Vagina (tissue), 2 donors: ENCODE measurements at places on chromosomes 1 and 21.
A peak's percentile ranks its signal among the peaks of the same experiment; 100 is the strongest.

- no peak for DNase-seq
Measured at GRCh38 chr1:210688512-210689234, 360.0 kb downstream of the HHAT start.

GRCh38 chr1:63615768-63616420, 22.7 kb downstream of the PGM1 start:
- no peak for DNase-seq

DNA sequence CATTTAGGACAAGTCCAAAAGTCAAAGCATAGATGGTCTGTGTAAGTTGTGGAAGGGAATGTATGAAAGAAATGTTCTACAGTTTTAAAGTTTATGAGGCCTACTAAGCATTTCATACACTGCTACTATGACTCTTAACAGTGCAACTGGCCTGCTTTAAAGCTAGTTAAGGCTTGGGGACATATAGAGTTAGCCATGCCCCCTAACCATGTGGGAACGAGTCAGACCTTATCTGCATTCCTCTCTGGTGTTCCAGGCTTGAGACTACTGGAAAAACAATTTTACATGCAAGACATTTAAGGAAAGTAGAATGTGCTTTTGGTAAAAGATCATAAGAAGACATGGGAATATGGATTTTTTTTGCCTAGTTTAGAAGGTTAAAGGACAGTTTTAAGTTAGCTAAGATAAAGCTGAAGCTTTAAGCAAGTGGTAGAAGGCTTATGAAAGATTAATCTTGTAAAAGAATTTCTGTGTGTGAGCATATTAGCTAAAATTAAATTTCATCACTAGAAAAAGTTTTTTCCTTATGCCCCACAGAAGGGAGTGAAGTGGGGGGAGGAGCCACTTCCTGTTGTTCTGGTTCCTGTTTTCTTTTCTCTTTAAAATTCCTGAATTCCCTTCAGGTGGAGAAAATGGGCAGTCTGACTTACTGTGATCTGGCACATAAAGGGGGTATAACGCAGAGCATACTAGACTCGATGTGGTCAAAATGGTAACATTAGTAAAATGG, 8.9 kb upstream of the CD48 start:
- no peak for DNase-seq

GRCh38 chr1:221366495-221367110, 375.3 kb downstream of the DUSP10 start:
- DNase-seq, result no peak

GRCh38 chr1:42765269-42765668, 1.6 kb downstream of the P3H1 start:
- no peak for DNase-seq

DNA sequence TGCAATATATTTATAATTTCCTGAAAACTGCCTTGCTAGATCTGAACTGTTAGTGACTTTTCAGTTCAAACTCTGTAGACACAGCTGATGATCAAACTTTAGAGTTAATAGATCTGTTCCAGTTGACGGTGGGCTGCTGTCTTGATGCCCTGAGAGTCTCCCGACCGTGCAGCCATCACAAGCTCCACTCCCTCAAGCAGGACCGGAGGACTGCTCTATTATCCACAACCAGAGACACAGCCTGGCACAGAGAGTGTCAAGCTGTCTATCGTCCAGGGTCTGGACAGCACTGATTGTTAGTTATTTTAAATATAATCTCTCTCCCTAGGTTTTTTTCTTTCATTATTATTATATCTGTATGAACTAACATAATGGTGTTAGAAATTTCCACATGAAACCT, 8.0 kb downstream of the CHODL start:
- no peak for DNase-seq

GRCh38 chr1:3645666-3646355, 4.1 kb downstream of the WRAP73 start:
- DNase-seq, result no peak

- no peak for DNase-seq
Measured at GRCh38 chr1:238141353-238141752, 250.6 kb upstream of the ZP4 start.

GRCh38 chr1:230237805-230238204, 170.8 kb downstream of the GALNT2 start:
- DNase-seq, result no peak

DNA sequence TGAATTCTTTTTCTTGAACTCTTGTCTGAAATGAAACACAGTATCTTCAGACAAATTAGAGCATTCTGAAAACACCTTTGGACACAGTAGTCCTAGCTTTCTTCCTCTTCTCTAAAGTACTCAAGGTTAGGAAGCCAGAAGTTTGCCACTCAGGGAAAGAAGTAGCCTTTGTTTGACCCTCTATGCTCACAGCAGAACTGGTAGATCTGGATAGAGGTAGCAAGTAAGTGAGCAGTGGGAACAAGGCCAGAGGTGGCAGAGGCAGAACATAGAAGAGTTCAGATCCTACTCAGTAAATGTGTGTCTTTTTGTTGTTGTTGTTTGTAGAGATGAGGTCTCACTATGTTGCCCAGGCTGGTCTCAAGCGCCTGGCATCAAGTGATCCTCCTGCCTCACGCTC, 7.4 kb upstream of the PIGR start:
- no peak for DNase-seq

- no peak for DNase-seq
Measured at GRCh38 chr1:204323887-204324286, 35.8 kb downstream of the PLEKHA6 start.

DNA sequence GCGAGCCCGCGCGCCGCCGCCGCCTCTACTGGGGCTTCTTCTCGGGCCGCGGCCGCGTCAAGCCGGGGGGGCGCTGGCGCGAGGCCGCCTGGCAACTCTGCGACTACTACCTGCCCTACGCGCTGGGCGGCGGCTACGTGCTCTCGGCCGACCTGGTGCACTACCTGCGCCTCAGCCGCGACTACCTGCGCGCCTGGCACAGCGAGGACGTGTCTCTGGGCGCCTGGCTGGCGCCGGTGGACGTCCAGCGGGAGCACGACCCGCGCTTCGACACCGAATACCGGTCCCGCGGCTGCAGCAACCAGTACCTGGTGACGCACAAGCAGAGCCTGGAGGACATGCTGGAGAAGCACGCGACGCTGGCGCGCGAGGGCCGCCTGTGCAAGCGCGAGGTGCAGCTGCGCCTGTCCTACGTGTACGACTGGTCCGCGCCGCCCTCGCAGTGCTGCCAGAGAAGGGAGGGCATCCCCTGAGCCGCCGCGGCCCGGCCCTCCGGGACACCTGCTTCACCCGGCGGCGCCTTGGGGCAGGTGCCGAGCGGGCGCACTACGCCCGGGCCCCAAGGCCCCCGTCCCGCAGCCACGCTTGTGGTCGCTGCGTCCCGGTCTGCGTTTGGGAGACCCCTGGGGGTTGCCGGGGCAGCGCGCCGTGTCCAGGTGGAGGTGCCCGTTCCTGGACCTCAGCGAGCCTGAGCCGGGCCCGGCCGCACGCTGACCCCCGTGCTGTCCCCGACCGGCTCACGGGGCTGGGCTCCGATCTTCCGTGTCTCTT, 944 bp downstream of the B3GALT6 start:
- no peak for DNase-seq

DNA sequence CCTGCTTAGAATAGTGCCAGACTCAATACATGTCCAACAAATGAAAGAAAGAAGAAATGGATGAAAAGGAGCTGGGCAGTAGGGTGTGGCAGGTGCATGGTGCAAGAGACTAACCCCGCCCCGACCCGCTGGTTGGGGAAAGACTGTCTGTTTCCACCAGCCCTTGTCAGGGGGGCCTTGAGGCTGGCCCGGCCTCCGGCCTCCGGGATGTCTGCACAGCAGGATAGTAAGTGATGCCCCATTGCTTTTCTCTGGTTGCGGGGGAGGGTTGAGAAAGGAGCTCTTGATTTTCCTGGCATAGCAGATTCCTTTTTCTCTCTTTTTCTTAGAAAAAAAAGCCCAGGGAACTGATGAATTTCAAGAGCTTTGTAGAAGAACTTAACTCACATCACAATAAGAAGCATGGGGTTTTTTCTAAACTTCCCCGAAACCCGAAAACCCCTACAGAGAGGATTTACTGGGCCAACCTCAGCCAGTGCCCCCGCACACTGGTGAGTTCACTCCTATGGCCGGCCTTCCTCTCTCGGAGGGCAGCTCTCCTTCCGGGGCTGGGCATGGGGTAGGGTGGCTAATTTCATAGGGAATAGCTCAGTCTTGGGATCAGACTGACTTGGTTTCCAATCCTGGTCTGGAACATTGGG, 12.5 kb upstream of the TTC22 start:
- DNase-seq, result peak; percentile 74

- DNase-seq, result no peak
Measured at GRCh38 chr1:227043755-227044154, 103.7 kb downstream of the COQ8A start.
